A172 (cell line): ENCODE measurements at places on chromosomes 13 and 19. TPM values are rescaled to one million over a fixed set of nuclear protein-coding genes. Genes with fewer than 3 reads are reported as not detected.

Gene FUT3
- not detected in 2 replicates for total RNA-seq

Gene PLVAP
- not detected in 2 replicates for total RNA-seq

Gene ZNF681
- 0.19 and 1.7 TPM in 2 replicates for total RNA-seq

Gene ZSWIM9
- 0.03 and 0.50 TPM in 2 replicates for total RNA-seq

Gene ZNF98
- not detected in 2 replicates for total RNA-seq

Gene ZNF559
- total RNA-seq: 16.8 and 19.8 TPM in 2 replicates

Gene WDR88
- total RNA-seq: not detected in 2 replicates

Gene PTBP1
- total RNA-seq: 171 and 174 TPM in 2 replicates

Gene ZNF813
- 2.1 and 2.7 TPM in 2 replicates for total RNA-seq

Gene HPN
- not detected in 2 replicates for total RNA-seq

Gene PRR36
- total RNA-seq: 1.0 and 1.2 TPM in 2 replicates

Gene ZNF570
- total RNA-seq: 0.12 TPM in 1 of 2 replicates, not detected in the other

Gene COMP
- not detected in 2 replicates for total RNA-seq

Gene PNMA8C
- total RNA-seq: not detected in 2 replicates

Gene TMEM150B
- total RNA-seq: not detected in 2 replicates

Gene ZGLP1
- total RNA-seq: 1.3 and 1.5 TPM in 2 replicates

Gene FPR3
- not detected in 2 replicates for total RNA-seq

Gene APLP1
- total RNA-seq: 39.8 and 52.5 TPM in 2 replicates

Gene RAB11B
- 3.1 and 8.0 TPM in 2 replicates for total RNA-seq

Gene ANGPTL4
- total RNA-seq: not detected in 2 replicates

Gene CD209
- total RNA-seq: not detected in 2 replicates

Gene LATS2
- total RNA-seq: 12.1 and 13.5 TPM in 2 replicates

Gene NBEA
- total RNA-seq: 2.0 and 2.5 TPM in 2 replicates
